ENCODE measurements at places on chromosomes 11 and 22.

- no peak for DNase-seq
These were observed 3.6 kb upstream of the ZDHHC8 start for GRCh38 chr22:20127869-20128618.

DNA sequence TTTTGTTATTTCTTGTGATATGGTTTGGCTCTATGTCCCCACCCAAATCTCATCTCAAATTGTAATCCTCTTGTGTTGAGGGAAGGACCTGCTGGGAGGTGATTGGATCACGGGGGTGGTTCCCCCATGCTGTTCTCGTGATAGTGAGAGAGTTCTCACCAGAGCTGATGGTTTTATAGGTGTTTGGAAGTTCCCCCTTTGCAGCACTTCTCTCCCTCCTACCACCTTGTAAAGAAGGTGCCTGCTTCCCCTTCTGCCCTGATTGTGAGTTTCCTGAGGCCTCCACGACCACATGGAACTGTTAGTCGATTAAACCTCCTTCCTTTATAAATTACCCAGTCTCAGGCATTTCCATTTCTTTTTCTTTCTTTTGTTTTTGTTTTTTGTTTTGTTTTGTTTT, 24.4 kb upstream of the SIK2 start:
- DNase-seq, result no peak

DNA sequence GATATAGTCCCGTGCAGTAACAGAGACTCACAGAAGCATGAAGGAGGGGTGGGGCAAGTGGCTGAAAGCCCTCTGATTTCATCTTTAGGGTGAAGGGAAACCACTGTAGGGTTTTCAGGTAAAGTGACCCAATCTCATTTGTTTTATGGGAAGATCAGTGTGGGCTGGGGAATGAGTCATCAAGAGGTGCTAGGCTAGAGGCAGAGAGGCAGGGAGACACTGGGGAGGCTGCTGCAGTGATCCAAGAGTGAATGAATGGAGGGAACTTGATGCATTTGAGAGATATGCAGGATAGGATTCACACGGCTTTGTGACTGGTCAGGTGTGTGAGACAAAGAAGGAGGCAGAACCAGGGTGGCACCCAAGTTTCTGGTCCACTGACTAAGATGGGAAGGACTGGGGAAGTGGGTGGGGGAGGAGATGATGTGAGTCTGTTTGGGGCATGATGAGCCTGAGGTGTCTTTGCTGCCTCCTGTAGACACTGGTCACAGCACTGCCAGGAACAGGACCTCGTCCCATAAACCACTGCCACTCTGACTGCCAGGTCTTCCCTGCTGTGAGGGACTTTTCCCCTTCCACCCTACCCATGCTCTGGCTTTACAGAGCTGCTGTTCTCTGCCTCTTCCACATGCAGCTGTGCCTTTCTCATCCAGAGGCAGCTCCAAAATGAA, 239.0 kb downstream of the TENM4 start:
- no peak for DNase-seq

- DNase-seq, result peak; percentile 70
These were observed 31.2 kb downstream of the PDE2A start for GRCh38 chr11:72642884-72643522.

- DNase-seq, result peak; percentile 89
These were observed 7.6 kb downstream of the SLC29A2 start for GRCh38 chr11:66363805-66364535.

DNA sequence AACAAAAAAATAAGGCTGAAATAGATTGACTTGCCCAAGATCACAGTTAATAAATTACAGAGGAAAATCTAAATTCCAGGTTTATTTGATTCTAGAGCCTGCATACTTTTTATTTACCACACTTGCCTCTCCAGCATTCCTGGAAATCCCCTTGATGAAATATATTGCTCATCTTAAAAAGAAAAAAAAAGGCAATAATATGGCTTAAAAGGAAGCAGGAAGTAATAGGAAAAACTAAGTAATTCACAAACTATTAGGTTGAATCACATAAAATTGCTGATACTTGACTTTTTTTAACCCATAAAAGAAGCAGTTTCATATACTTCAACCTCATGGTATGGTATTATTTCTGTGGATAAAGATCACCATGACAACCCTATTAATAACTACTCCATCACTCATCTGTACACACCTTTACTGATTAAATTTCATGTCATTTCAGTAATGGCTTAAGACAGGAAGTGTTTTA, 52.9 kb downstream of the COPB1 start:
- DNase-seq, result no peak

DNA sequence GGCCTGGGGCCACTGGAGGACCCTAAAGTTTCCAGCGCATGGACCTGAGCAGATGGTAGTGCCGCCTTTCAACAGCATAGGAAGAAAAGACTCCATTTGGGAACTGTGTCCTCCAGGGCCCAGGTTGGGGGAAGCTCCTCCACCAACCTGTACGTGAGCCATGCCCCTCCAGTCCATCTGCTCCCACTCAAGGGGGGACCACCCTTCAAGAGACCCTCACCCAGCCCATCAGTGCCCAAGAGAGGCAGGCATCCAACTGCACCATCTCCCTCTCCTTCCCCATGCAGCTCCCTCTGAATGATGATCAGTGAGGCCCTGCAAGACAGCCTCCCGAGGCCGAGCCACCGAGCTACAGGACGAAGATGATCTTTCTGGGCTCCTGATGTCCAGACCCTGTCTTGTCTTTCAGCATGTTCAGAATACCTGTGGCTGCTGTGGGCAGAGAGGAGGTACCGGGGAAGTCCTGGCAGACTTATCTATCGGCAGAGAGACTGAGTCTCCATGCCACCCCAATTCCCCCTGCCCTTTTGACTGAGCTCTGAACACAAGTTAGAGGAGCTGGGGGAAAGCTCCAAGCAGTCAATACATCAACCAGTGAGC, 25.0 kb upstream of the JAM3 start:
- no peak for DNase-seq

GRCh38 chr22:38305471-38306448, 11.5 kb downstream of the CSNK1E start:
- peak; percentile 32 for DNase-seq

DNA sequence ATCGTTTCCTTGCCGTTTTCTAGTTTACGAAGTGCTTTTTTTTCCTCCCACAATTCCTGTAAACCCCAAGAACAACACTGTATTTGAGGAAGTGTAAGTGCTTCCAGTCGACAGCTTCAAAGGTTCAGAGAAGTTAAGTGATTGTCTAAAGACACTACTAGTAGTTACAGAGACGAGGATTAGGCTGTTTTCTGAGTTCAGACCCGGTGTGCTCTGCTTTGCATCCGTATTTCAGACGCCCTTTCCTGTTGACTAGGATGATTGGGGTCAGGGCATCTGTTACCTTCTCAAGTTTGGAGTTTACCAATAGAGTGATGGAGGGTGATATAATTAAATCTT, 430 bp downstream of the CLP1 start:
- no peak for DNase-seq

DNA sequence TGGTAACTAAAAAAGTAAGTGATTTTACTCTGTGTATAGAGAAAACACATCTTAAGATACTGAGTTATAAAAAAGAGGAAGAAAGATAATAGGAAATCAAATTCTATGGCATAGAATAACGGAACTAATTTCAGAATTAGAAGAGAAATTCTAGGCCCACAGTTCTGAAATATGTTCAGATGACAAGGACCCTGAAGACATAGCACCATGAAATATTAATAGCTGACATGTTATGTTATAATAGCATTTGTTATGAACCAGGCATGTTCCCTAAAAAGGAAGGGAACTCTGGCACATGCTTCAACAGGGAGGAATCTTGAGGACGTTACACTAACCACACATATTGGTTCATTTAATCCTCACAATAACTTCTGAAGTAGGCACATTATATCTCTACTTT, 32.7 kb downstream of the PRDM10 start:
- no peak for DNase-seq

DNA sequence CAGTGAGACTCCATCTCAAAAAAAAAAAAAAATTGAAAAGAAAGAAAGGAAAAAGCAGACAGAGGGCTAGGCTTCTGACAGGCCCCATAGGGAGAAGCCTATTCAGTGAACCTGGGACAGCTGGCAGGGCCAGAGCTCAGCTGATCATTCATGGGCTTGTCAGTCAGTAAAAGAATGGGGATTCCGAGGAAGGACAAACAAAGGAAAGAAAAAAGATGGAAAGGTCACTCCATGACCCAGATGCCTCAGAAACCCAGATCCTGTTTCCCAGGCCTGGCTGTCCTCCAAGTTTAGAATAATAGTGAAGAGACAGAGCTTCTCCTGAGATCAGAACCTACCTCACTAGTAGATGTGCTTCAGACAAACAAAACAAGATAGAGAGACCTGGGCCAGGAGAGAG, 34.3 kb upstream of the ASPHD2 start:
- no peak for DNase-seq

DNA sequence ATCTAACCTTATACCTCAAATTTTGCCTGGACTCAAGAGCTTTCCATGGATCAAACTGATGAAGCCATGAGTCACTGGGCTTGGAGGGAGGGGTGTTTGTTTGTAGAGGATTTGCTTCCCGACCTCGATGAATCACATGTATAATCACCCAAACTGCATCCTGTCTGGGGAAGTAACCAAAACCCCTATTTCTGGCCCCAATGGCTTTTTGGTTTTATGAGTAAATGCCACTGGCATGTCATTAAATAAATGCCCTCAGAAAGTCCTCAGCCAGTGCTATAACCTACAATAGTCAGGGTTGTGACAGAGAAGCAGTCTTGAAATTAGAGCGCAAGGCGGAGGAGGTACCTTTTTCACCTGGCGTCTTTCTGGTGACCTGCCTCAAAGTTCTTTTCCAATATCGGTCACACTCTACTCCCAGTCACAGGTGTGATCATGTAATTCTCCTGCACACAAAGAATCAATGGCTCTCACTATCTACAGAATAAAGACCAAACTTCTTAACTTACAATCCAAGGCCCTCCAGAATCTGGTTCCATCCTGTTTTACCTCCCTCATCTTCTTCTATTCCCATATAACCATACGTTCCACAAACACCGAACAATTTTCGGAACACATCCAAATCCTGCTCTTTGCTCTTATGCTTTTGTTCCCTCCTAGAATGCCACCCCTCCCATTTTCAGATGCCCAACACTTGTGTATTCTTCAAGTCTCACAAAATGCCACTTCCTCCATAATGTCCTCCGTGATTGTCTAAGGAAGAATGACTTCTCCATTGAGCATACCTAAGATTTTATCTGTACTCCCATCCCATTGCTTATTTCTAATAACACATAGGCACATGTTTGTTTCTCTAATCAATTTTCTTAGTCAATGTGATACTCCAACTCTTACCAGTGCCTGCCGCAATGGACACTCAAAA, 81.3 kb upstream of the BLID start:
- no peak for DNase-seq

- no peak for DNase-seq
These were observed 16.1 kb upstream of the RPS3 start for GRCh38 chr11:75383246-75383645.

GRCh38 chr11:44427432-44427831, 117.5 kb upstream of the ALX4 start:
- DNase-seq, result peak; percentile 38

DNA sequence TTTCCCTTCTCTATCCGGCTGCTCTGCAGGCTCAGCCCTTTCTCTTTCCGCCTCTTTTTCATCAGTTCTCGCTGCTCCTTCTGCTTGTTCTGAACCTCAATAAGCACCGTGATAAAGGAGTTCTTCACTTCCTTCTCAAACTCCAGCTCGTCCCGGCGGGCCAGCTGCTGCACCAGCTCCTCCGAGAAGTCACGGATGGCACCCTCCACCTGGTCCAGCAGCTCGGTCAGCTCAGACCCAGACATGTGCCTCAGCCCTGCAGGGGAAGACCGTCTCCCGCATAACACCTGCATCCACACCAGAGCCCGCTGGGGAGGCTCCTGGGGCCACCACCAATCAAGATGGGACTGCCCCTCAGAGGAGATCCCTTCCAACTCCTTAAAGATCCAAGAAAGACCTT, 40.2 kb downstream of the FEZ1 start:
- no peak for DNase-seq

- DNase-seq, result no peak
These were observed 858 bp downstream of the OAF start for GRCh38 chr11:120211522-120212258.

DNA sequence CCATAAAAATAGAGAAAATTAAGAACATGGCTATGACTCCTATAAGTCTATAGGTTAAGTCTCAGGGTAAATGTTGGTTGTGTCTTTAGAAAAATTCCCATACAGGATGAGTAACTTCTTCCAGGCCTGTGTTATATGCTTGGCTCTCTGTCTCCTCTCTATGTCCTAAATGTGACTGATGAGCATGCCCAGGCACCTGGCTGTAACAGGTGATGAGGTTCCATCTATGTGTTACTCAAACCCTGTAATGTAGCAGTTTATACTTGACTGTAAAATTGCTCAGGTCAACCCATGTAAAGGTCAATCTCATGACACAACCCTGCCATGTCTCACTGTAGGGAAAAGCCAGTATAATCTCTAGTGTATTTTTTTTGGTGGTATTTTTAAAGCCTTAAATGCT, 69.5 kb downstream of the PARVA start:
- DNase-seq, result no peak

- DNase-seq, result peak; percentile 35
These were observed 696 bp upstream of the MICAL2 start for GRCh38 chr11:12109591-12110196.

DNA sequence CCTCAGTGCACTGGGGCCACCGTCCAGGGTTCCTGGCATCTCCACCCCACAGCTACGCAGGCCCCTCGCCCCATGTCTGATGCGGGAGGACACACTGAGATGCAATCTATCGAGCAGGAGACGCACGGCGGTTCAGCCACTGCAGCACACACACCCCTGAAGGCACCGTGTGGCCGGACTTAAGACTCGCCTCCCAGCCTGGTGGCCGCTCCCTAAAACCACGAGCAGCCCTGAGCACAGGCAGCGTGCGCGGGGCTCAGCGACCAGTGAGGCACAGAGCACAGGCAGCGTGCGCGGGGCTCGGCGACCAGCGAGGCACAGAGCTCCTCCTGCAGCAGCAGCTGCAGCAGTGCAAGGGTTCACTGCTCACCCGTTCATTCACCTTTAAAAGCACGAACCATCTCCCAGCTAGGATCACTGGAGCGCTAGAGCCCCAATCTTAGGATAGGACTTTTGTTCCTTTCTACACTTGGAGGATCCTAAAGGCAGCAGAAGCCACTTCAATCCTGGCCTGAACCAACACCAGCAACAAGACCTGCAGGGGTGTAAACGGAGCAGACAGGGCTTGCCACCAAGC, 31.4 kb downstream of the TOLLIP start:
- no peak for DNase-seq

- DNase-seq, result no peak
These were observed 36.6 kb upstream of the SYT7 start for GRCh38 chr11:61617515-61617914.

GRCh38 chr22:19407649-19408606, 23.6 kb downstream of the HIRA start:
- DNase-seq, result no peak

- no peak for DNase-seq
These were observed 128.4 kb downstream of the OPCML start for GRCh38 chr11:133403900-133404299.

GRCh38 chr11:69238573-69239351, 55.2 kb upstream of the MYEOV start:
- DNase-seq, result peak; percentile 11

DNA sequence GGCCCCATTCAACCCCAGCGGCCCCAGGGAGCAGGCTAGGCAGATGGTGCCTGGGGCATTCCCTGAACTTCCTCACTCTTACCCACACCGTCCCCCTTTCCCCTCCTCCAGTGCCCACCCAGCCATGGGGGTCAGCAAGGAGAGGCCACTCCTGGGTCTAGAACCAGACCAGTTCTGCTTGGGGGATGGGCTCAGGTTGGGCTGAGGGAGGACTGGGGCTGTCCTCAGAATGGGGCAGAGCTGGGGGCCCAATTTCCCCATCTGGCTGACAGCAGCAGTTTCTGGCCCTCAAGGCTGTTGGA, 12.4 kb downstream of the SCYL1 start:
- DNase-seq, result no peak
